COLO829 (cell line): ENCODE measurements at places on chromosomes 12 and 14.
A peak's percentile ranks its signal among the peaks of the same experiment; 100 is the strongest.

DNA sequence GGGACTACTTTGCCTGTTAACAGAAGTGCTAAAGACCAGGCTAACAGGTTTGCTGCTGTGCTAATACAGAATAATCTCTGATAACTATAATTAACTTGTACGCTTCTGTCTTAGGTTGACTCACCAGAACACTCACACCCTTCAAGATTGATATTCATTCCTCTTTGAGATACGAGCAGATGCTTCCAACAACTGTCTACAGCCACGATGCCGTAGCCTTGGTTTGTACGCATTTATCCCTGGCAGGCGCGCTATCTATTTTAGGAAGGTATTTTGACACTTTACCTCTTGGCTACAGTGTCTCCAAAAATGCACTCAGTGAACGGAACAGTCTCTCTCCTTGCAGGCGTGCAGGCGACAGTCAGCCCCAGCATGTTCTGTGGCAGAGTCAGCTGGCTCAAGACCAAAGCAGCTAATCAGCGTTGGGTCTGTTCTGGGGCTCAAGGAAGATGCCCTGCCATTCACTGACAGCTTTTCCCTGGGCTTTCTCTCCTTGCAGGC, 146.4 kb upstream of the PRICKLE1 start:
- no peak for DNase-seq

DNA sequence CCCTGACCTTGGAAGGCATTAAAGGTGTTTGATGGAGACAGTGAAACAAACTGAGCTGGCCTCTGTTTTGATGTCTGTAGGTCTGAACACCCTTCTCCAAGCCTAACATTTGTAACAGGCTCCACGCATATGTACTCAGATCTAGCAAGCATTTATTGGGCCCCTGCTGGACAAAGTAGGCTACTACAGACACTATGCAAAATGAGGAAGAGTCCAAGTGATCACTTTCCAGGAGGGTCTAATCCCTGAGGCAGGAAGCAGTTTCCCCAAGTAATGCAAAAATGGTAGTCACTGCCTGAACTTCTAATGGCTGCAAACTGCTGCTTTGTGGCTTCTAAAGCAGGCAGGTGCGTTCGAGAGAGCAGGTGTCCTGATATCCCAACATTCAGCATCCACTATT, 405.8 kb downstream of the MED13L start:
- peak; percentile 54 for DNase-seq

DNA sequence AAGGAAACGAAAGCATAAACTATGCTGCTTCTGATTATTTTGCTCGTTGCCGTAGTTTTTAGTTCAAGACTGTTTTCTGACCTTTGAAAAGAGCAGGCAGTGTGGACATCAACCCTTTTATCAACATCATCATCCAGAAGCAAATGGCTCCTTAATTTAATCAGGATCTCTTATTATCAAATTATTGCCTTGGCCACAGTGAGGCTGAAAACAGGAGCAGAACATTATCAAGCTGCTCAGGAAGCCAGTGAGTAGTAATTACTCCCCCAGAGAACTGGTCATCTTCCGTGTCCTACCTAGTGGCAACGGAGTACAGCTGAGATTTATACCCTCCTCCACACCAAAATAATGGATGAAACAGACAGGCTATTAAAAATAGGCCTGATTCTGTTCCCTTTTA, 2.2 kb upstream of the DIABLO start:
- no peak for DNase-seq

GRCh38 chr12:108630481-108631207, 3.0 kb downstream of the SELPLG start:
- peak; percentile 83 for DNase-seq

GRCh38 chr14:63192085-63192484, 12.2 kb upstream of the RHOJ start:
- no peak for DNase-seq

- DNase-seq = no peak
Observed at GRCh38 chr12:72729451-72730010, 457.4 kb downstream of the TRHDE start.
